ENCODE measurements at places on chromosomes 11 and 22.

- no peak for DNase-seq
Observed at GRCh38 chr22:20721409-20722218, 52.3 kb upstream of the SERPIND1 start.

- no peak for DNase-seq
Observed at GRCh38 chr11:23308041-23308440, 447.8 kb upstream of the CCDC179 start.

DNA sequence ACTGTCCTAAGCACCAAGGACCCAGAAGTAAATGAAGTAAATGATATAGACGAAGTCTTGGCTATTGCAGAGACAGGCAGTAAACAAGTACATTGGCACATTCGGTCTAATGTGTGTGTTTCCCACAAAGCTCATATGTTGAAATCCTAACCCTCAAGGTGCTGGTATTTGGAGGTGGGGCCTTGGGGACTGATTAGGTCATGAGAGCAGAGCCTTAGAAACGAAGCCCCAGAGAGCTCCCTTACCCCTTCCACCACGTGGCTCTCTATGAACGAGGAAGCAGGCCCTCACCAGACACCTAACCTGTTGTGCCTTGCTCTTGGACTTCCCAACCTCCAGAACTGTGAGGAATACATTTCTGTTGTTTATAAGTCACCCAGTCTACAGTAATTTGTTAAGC is 14.9 kb downstream of the CLMP start:
- no peak for DNase-seq

GRCh38 chr11:63756919-63757761 is 11.4 kb downstream of the ZFTA start:
- no peak for DNase-seq

- no peak for DNase-seq
Observed at GRCh38 chr11:64744544-64745188, 724 bp upstream of the RASGRP2 start.

GRCh38 chr11:62148271-62148980 is 24.6 kb downstream of the INCENP start:
- DNase-seq, result no peak

GRCh38 chr11:71485466-71485865 is 32.5 kb downstream of the NADSYN1 start:
- DNase-seq, result no peak

GRCh38 chr11:69290806-69291205 is 3.1 kb upstream of the MYEOV start:
- no peak for DNase-seq

DNA sequence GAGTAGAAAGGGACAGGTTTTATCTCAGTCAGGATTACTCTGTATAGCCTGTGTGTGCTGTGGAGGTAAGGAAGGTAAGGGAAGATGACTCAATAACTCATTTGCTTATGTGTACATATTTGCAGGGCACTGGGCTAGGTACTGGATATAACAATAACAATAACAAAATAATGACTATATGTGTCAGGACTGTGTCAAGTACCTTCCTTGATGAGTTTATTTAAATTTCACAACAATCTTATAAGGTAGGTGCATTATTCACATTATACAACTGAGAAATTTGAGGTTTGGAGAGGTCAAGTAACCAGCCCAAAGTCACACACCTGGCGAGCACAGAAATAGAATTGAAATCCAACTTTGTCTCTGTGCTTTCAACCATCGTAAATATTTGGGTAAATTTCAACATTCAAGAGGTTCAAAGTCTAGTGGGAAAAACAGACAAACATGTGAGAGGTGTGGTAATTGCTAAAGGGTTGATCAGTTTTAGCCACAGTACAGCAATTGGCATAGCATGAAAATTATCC is 131.8 kb downstream of the APIP start:
- DNase-seq, result no peak

GRCh38 chr11:13298765-13299164 is 21.2 kb downstream of the BMAL1 start:
- no peak for DNase-seq

GRCh38 chr22:46076651-46077339 is 73.5 kb upstream of the PPARA start:
- no peak for DNase-seq

DNA sequence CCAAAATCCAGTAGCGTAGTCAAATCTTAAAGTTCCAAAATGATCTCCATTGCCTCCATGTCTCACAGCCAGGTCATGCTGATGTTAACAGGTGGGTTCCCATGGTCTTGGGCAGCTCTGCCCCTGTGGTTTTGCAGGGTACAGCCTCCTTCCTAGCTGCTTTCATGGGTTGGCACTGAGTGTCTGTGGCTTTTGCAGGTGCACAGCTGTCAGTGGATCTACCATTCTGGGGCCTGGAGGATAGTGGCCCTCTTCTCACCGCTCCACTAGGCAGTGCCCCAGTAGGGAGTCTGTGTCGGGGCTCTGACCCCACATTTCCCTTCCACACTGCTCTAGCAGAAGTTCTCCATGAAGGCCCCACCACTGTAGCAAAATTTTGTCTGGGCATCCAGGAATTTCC is 132.8 kb downstream of the KCNC1 start:
- DNase-seq, result no peak

- no peak for DNase-seq
Observed at GRCh38 chr11:88266919-88267318, 70.6 kb downstream of the CTSC start.

GRCh38 chr11:22044126-22044525 is 148.8 kb upstream of the ANO5 start:
- no peak for DNase-seq

- no peak for DNase-seq
Observed at GRCh38 chr11:111572581-111572980, 29.7 kb upstream of the SIK2 start.

- no peak for DNase-seq
Observed at GRCh38 chr22:26460202-26460601, 23.4 kb downstream of the HPS4 start.

GRCh38 chr11:130829920-130830511 is 86.3 kb downstream of the SNX19 start:
- no peak for DNase-seq

DNA sequence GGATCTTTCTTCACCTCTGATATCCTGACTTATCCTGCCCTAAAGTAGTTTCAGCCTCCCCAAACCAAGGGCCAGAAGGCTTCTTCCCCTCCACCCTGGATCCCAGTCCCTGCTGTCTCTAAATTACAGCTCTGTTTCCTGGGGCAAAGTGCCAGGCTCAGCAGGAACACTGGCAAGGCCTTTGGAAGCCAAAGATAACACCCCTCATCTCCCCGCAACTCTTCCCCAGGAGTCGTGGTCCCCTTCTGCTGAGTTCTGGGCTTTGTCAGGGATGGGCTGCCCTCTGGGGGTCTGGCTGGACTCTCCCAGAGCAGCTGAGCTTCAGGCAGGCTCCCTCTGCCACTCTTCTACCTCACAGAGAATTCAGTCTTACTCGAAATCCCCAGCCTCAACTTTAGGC is 53.8 kb upstream of the AMPD3 start:
- no peak for DNase-seq

GRCh38 chr11:65917434-65918210 is 1.2 kb downstream of the C11orf68 start:
- no peak for DNase-seq

DNA sequence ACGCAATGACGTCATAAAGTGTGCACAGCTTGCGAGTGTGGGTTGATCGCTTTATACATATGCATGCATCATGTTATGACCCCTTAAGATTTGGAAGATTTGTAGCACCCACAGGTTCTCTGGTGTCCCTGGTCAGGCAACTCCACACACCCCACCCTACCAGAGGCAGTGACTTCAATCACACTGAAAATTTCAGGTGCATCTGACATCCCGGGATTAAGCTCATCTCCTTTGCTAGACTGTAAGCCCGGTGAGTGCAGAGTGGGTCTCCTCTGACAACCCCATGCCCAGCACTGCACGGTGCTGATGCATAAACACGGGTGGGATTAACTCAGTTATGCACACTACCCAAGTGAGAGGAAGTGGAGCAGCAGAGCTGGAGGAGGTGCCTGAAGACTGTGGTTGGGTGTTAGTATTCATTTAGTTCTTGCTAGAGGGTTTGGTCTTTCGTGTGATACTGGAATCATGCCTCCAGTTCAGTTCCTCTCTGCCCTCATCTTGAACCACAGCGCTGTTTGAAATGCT is 6.5 kb downstream of the ARSA start:
- DNase-seq, result no peak

GRCh38 chr11:9796266-9796665 is 132.4 kb downstream of the SWAP70 start:
- DNase-seq, result no peak

GRCh38 chr11:110852921-110853490 is 140.8 kb upstream of the ARHGAP20 start:
- DNase-seq, result no peak

- DNase-seq, result no peak
Observed at GRCh38 chr11:130781931-130782330, 134.3 kb downstream of the SNX19 start.

DNA sequence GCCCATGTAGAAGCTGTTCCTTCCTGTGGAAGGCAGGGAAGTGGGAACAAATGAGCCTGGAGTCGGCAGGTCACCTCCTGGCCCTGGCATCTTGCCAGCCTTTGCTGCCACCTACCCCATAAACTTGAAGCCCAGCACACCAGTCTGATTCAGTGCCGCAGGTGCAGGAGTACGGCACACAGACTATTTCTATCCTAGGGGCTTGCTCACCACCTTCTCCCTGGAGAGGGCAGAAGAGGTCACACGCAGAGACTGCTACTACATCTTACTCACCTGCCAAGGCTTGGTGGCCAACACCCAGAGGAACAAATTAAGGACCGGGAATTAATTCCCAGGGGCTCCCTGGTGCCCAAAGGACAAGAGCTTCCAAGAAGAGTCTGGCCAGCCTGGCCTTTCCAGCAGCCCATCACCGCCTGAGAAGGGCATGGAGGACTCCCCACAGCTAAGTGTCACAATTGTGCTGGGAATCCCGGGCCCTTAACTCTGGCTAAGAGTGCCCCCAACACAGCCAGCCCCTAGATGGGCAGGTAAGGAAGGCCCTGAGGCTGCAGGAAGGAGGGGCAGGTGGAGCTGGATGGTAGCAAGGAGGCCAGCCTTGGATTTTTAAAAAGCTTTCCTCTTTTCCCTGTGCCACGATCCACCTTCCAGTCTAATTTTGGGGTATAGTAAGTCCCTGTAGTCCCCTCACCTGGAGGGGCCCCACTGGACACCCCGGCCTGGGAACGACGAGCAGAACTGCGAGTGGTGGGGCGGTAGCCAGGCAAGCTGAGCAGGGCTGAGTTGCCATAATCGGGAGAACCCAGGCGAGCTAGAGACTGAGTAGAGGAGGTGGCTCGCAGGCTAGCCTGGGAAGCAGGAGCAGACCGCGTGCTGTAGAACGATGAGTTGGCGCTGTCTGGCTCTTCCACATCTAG is 6.9 kb downstream of the IL18BP start:
- no peak for DNase-seq

DNA sequence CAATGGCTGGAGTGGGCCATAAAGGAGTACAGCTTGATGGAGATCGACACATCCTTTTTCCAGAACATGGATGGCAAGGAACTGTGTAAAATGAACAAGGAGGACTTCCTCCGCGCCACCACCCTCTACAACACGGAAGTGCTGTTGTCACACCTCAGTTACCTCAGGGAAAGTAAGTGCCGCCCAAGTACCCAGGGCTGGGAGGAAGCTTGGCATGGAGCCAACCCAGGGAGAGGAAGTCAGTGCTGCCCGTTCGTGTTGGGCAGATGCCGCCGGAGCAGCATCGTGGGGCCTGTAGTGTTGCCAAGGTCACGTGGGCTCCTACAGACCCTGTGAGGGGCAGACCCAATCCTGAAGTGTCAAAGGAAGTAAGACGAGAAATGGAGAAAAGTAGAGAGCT is 78.9 kb downstream of the FLI1 start:
- no peak for DNase-seq

- DNase-seq, result no peak
Observed at GRCh38 chr11:67301313-67301921, 1.9 kb upstream of the SSH3 start.

- no peak for DNase-seq
Observed at GRCh38 chr22:48979482-48979881, 848.2 kb downstream of the BRD1 start.

DNA sequence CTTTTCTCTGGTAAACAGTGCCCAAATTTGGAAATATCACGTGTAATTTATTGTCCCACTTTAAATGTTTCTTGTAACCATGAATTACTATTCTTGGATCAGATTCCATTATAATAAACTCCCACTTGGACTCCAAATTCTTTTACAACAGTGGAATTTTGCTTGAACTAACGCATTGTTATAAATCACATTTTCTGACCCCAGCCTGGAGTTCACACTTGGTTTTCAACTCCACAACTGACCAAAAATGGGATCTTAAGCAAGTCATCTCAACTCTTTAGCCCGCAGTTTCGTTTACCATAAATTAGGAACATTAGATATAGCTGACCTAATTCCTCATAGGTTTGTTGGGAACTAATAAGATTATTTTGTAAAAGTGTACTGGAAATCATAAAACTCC is 336.8 kb upstream of the NCAM1 start:
- no peak for DNase-seq

DNA sequence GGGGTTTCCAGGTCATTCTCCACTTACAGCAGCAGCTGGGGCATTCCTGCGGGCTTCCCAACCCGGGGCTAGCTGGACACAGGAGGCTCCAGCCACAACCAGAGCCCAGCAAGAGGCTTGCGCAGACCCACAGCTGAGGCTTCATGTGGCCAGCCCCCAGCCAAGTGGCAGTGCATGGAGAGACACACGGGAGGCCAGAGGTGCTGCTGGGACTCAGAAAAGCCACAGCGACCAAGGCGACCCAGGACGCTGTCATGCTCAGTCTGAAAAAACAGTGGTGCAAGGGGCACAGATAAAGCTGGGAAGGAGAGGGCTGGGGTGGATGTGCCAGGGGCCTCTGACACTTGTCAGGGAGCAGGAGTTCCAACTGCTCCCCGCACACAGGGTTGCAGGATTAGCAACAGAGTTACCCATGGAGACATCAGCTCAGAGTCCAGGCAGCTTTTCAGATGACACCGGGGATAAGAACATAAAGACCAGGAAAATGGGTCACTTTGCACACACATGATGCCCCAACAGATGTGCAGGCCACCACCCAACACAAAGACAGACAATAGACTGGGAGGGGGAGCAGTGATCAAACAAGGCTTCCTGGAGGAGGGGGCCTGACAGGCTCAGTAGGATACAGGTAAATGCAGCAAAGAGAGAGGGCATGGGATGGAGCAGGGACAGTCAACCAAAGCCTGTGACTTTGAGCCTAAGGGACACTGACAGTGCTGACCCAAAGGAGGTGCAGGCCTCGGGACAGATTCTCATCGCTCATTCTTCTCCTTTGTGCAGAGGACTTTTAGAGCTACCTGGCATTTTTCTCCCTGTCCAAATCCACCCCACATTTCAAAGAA is 6.9 kb upstream of the NEAT1 start:
- no peak for DNase-seq
